ENCODE measurements at places on chromosomes 2 and 18. TPM values are rescaled to one million over a fixed set of nuclear protein-coding genes. Genes with fewer than 3 reads are reported as not detected.

DNA sequence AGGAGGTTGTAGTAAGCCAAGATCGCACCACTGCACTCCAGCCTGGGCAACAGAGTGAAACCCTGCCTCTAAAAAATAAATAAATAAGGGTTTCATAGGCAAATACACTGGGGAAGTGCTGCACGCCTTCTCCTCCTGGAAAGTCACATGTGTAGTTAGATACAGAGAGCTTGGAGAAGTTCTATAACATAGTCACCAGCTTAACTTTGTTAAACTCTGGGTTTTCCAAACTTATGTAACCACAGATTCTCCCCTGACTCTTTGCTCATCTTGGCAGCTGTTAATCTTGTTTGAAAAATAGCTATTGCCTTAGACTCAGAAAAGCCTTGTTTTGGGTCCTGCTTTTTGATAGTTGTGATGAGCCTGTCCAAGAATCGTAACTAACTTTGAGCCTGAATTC lies 25.2 kb downstream of the KIAA2012 start:
- no peak for DNase-seq

DNA sequence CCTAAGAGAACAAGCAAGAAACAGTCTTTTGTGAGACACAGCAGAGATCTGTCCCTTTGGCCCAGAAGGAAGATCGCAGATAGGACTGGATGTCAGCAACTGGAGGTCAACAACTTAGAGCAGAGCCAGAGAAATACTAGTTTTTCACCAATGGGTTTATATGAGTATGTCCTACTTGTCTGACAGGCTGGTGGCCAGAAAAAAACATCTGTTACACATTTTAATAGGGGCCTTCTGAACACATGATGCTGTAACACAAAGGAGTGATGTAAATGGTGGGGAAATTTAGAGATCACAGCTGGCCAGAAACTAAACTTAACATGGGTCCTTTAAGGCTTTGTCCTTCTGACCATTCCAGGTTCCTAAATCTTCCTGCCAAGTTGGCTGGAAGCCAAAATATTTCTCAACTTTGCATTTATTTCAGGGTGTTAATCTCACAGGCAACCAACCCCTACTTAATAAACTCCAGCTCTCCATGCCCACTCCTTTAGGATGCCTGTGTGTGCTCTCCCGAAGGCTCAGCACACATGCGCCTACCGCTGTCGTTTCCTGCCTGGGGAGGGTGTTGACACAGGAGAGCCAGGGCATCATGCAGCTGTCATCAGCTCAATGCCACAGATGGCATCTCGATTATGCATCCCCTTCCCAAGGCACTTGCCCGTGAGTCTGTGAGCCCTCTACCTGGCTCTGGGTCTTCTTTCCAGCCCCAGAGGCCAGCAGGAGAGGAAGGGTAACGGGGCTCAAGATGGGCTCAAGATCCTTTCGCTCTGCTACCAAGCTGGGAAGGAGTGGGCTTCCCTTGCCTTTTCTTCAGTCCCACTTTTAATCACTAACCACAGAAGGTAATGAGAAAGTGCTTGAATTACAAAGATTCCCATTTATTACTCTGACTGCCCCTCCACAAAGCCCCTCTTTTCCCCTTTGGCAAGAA lies 252.5 kb downstream of the ETAA1 start:
- no peak for DNase-seq

- peak; percentile 36 for DNase-seq
These were observed 20.6 kb upstream of the ATRAID start for GRCh38 chr2:27191070-27191829.

GRCh38 chr2:30481323-30481800 lies 34.3 kb downstream of the LCLAT1 start:
- DNase-seq, result no peak

DNA sequence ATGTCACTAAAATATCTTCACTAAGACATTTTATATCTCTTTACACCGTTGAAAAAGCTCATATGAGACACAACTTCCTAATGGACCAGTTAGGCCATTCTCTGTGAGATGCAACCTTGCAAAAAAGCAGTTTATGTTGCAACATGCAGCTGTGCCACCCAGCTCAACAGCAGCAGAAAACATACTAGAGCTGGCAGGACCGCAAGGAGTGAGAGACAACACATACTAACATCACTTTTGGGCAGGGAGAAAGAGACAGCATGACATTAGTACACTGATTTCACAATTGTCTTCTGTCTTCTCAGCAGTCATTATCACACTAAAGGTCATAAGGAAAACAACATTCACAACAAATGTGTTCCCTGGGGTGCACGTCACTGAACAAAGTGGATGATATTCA lies 122.9 kb downstream of the EPB41L3 start:
- DNase-seq, result no peak

Gene GALNT3
- 14.8 TPM for polyA plus RNA-seq

DNA sequence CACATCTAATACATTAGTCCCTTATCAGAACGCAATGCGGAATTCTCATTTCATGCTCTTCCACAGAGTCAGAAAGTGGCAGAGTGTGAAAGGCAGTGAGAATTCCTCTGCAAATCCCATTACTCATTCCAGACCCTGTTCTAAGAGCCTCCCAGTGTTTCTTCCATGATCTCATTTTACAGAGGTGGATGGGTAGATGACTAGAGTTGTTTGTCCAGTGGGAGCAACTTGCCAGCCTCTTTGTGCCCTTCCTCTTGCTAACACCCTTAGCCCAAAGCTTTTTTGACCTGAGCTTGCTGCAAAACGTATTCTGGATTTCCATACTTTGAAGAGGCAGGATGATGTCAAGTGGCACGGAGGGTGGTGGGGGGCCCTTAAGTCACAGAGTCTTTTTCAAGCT lies 467.7 kb upstream of the RGPD4 start:
- no peak for DNase-seq

Gene NRP2
- polyA plus RNA-seq, result 67.1 TPM

GRCh38 chr2:214800180-214800579 lies 9.3 kb downstream of the BARD1 start:
- no peak for DNase-seq

DNA sequence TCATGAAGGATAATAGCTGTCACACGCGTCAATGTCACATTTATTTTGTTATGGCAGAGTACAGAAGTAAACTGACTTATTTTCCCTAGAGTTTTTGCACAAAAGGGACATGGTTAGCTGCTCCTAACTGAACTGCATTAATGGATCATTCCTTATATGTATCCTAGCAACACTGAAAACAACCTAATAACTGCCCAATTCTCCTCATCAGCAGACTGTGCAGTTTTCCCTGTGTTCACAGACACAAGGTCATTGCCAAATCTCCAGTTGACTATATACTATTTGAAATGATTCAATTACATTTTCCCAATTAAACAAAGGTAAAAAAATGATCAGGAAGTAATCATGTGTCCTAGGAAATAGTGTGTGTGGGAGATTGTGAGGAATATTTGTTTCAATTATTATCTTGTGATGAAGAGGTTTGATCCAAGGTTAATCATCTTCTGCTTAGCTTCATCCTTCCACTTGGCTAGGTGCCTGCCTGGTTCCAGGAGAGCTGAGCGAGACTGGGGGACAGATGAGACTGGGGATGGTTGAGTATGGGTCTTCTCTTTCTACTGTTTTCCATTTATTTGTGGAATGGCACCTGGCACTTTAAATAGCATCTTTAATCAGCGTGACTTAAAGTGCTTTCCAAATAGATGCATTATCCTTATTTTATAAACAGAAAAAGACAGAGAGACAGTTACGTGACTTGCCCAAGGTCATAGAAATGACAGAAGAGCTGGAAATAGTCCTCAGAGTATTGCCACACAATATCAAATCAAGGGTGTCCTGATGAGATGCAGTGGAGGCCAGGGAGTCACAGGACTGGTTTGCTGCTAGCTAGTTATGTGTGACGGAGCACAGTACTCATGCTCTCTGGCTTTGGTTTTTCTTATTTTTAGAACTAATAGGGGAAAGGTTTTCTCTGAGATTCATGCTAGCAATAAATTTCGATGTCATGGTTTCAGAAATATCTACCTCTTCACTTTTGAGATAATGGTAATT lies 335.6 kb downstream of the PIK3C3 start:
- DNase-seq, result no peak

GRCh38 chr2:4882421-4882820 lies 809.8 kb upstream of the SOX11 start:
- peak; percentile 16 for DNase-seq

- no peak for DNase-seq
These were observed 39.6 kb downstream of the SCN3A start for GRCh38 chr2:165164201-165164600.

Gene TXNDC2
- polyA plus RNA-seq, result 0.08 TPM

GRCh38 chr2:25551316-25551715 lies 122.1 kb downstream of the DTNB start:
- no peak for DNase-seq

GRCh38 chr2:101410746-101411145 lies 23.4 kb upstream of the CREG2 start:
- no peak for DNase-seq

DNA sequence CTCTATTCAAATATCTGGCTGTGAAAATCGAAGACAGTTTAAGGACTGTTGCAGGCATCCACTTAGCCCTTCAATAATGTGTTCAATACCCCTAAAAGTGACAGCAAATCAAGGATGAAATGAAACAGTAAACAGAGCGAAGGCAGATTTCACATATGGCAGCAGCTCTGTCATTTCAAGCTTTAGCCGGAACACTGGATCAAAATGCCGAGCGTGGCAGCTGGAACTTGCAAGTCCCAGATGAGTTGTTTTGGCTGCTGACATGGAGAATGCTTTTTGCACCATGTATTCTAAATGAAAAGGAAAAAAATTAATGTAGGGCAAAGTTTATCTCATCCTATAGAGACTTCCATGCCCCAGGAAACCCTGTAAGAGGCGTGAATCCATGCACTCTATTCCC lies 18.0 kb downstream of the LRRC30 start:
- DNase-seq, result no peak

- DNase-seq, result no peak
These were observed 51.9 kb upstream of the SPTBN1 start for GRCh38 chr2:54404270-54404669.

Gene TUBA3E
- polyA plus RNA-seq, result 0.12 TPM

Gene TUBB6
- polyA plus RNA-seq, result 54.1 TPM

DNA sequence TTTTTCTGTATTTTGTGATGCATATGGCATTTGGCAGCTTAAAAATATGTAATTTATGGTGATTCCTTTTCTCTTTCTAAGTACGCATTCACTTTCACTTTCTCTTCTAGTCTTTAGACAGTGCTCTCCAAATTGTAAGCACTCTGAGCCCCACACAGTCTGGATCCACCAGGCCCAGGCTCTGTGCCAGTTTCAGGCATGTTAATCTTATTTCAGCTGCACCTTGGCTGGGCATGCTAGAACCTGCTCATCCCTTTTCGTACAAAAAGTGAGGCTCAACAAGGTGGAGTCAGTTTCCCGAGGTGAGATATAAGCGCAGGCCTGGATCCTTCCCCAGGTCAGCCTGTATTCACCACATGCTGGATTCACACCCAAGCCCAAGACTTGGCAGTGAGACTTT lies 203.9 kb downstream of the MTX2 start:
- DNase-seq, result no peak

- no peak for DNase-seq
These were observed 118.6 kb downstream of the INHBB start for GRCh38 chr2:120464448-120464931.

DNA sequence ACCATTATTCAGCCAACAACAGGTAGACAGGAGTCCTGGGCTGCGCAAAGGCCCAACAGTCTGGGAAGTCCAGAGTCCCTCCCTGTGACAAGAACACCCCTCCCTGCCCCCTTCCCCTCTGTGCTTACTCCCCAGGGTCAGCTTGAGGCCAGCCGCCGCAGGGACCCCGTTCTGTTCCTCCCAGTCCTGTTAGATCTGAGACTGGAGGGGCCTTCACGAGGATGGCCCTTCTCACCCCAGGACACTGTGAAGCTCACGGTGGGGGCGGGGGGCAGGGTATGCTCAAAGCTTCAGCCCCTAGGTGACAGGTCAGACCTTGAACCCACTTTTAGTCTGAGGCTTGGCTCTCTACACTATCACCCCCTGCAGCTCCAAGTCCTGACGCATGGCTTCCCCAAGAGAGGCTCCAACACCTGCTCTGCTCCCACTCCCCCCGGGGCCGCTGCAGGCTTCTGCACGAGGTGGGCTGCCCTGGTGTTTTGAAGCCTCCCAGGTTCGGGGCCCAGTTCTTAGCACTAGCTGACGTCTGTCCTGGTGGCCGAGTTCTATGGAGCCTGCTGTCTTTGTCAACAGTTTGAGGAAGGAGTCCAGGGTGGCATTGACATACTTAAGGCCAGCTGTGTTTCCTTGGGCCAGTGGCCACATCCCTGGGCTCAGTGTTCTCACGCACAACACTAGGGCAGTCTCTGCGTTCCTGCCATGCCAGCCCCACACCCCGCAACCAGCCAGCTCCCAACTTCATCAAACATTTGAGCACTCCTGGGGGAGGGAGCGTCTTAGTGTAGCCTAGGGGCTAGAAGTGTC lies 37.2 kb upstream of the HPCAL1 start:
- DNase-seq, result no peak

DNA sequence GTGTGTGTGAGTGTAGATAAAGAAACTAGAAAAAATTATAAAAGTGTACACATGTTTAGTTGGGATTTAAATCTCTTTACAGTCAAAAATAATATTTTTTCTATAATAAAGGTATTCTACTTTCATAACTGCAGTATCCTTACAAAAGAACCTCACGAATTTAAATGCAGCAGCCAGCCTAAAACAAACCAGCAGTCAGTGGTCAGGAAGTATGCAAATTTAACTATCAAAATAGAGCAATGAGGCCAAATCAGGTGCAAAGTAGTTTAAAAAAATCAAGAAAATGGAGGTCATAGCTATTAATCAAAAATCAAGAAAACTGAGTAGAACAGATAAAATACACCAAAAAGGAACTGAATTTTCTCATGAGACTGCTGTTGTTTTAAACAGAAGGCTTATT lies 407.1 kb downstream of the CDH19 start:
- DNase-seq, result no peak

DNA sequence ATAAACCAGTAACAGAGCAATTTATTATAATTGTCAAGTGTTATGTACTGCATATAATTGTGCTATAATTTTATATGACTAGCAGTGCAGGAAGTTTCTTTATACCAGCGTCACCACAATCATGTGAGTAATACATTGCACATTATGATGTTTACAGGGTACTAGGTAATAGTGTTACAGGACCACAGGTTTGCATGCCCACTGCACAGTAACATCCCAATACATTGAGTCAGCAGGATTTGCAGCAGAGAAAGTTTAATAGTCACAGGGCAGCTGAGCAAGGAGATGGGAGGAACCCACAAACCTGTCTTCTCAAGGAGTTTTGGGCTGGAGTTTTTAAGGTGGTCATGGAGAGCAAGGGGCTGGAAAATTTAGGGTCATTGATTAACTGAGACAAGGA lies 1042.9 kb upstream of the ACVR2A start:
- no peak for DNase-seq

GRCh38 chr2:154658854-154659253 lies 39.6 kb upstream of the KCNJ3 start:
- no peak for DNase-seq

Measured in right renal cortex interstitium (tissue), 3 donors.